CD4-positive, alpha-beta memory T cell (primary cell): ENCODE measurements at places on chromosomes 12 and 14.

DNA sequence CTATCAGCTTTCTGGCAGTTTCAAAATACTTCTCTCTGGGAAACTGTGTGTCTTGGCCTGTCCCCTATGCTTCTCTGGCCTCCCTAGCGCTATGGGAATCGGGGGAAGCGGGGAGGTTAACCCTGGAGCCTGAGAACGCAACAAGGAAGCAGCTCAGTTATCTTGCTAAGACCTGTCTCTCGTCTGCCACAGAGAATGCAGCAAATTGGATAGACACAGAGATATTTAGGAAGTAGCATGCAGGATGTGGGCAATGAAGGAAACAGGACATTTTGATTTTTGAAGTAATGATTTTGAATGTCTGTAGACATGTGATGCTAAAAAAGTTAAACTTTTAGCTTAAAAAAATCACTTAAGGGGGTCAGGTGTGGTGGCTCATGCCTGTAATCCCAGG is 6.6 kb upstream of the CALCOCO1 start:
- no peak for DNase-seq
- no peak overlapping the region for H3K4me3 ChIP-seq
- peaks cover 6% of the 10 kb centered on the region for H3K4me1 ChIP-seq
- H3K27ac ChIP-seq, result no peak overlapping the region

GRCh38 chr14:31944256-31945073 is 132.6 kb upstream of the ARHGAP5 start:
- H3K36me3 ChIP-seq, result no peaks in the 10 kb centered on the region
- H3K27me3 ChIP-seq, result no peaks in the 10 kb centered on the region
- peaks cover 52% of the 10 kb centered on the region for H3K4me1 ChIP-seq
- peak overlapping the region; percentile 33 for H3K4me3 ChIP-seq
- peak overlapping the region; percentile 18 for H3K27ac ChIP-seq
- DNase-seq, result peak; percentile 17

- no peaks in the 10 kb centered on the region for H3K36me3 ChIP-seq
- no peak overlapping the region for H3K27ac ChIP-seq
- no peak for DNase-seq
Measured at GRCh38 chr12:12891881-12892355, 556 bp downstream of the GPRC5A start.

- H3K4me1 ChIP-seq, result no peaks in the 10 kb centered on the region
- no peaks in the 10 kb centered on the region for H3K36me3 ChIP-seq
- H3K27me3 ChIP-seq, result no peaks in the 10 kb centered on the region
- no peak for DNase-seq
- no peak overlapping the region for H3K4me3 ChIP-seq
- H3K27ac ChIP-seq, result no peak overlapping the region
Measured at GRCh38 chr12:85296362-85296761, 16.3 kb downstream of the ALX1 start.

- H3K4me1 ChIP-seq, result no peaks in the 10 kb centered on the region
- no peaks in the 10 kb centered on the region for H3K27me3 ChIP-seq
- H3K4me3 ChIP-seq, result no peak overlapping the region
- no peak overlapping the region for H3K27ac ChIP-seq
- no peaks in the 10 kb centered on the region for H3K36me3 ChIP-seq
Measured at GRCh38 chr14:51789114-51789513, 71.3 kb upstream of the GNG2 start.

GRCh38 chr14:92368001-92368400 is 45.0 kb downstream of the SLC24A4 start:
- H3K27me3 ChIP-seq, result no peaks in the 10 kb centered on the region
- no peak overlapping the region for H3K27ac ChIP-seq
- no peaks in the 10 kb centered on the region for H3K36me3 ChIP-seq
- no peak for DNase-seq

DNA sequence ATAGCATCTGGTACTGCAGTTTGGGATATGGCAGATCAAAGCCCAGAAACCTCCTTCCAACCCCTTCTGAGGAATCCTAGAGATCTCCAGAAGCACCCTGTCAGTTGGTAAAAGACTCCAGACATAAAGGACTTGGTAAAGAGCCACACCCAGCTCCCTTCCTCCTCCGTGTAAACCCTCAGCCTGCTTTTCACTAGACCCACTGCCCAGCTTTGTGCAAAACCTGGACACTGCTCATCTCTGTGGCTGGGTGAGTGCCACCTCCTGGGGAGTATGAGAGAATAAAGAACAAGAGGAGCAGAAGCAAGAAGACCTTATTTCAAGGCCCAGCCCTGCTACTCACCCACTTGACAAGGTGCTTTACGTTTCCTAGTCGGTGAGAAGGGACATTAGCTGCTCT is 33.0 kb downstream of the ANO2 start:
- no peaks in the 10 kb centered on the region for H3K27me3 ChIP-seq
- H3K36me3 ChIP-seq, result no peaks in the 10 kb centered on the region
- no peak overlapping the region for H3K27ac ChIP-seq
- DNase-seq, result no peak
- H3K4me1 ChIP-seq, result no peaks in the 10 kb centered on the region
- no peak overlapping the region for H3K4me3 ChIP-seq

DNA sequence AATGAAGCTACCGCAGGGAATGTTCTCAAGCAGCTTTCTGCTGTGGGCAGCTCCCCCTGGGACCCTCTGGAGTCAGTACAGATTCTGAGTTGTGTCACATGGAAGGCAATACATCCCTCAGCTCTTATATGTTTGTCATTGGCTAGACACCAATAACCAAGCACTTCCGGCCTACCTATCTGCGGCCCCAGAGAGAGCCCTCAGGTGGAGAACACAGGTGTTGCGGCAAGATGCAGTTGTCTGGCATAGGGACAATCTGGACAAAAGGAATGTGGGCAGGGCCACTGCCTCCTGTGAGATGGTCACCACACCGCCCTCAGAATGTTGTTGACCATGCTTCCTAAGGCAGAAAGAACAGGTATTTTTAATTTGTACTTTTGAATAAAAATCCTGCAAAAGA is 118.7 kb downstream of the BRMS1L start:
- DNase-seq, result no peak
- H3K27me3 ChIP-seq, result no peaks in the 10 kb centered on the region
- H3K4me1 ChIP-seq, result peaks cover 5% of the 10 kb centered on the region
- H3K36me3 ChIP-seq, result no peaks in the 10 kb centered on the region
- H3K4me3 ChIP-seq, result no peak overlapping the region
- no peak overlapping the region for H3K27ac ChIP-seq

GRCh38 chr14:20662968-20663732 is 21.2 kb upstream of the RNASE4 start:
- peak overlapping the region; percentile 54 for H3K4me3 ChIP-seq
- peaks cover 28% of the 10 kb centered on the region for H3K4me1 ChIP-seq
- H3K36me3 ChIP-seq, result no peaks in the 10 kb centered on the region
- H3K27ac ChIP-seq, result no peak overlapping the region

- no peaks in the 10 kb centered on the region for H3K4me1 ChIP-seq
- DNase-seq, result no peak
- no peak overlapping the region for H3K27ac ChIP-seq
- H3K36me3 ChIP-seq, result no peaks in the 10 kb centered on the region
- H3K27me3 ChIP-seq, result no peaks in the 10 kb centered on the region
- no peak overlapping the region for H3K4me3 ChIP-seq
Measured at GRCh38 chr12:111222523-111222922, 146.4 kb downstream of the PHETA1 start.

GRCh38 chr12:19792028-19792427 is 352.7 kb downstream of the AEBP2 start:
- H3K36me3 ChIP-seq, result no peaks in the 10 kb centered on the region
- no peaks in the 10 kb centered on the region for H3K27me3 ChIP-seq
- peaks cover 17% of the 10 kb centered on the region for H3K4me1 ChIP-seq
- H3K4me3 ChIP-seq, result no peak overlapping the region

DNA sequence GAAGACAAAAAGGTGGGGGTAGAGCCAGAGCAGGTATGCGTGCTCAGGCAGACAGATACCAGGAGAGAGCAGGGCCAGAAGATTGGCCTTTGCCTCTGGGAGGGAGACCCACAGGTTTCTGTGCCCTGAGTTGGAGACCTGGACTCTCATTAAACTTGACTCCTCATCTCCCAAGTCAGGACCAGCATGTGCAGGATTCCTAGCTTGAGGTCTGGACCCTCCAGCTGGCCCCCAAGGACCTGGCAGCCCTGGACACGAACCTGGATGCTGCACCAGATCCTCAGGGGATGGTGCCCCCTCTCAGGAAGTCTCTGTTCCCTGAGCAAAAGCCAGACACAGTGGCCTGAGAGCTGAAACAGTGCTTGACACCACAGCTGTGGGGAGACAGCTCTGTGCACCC is 10.5 kb upstream of the KRT73 start:
- no peak overlapping the region for H3K27ac ChIP-seq
- H3K4me1 ChIP-seq, result peaks cover 20% of the 10 kb centered on the region
- H3K4me3 ChIP-seq, result no peak overlapping the region

- H3K27ac ChIP-seq, result no peak overlapping the region
- H3K27me3 ChIP-seq, result no peaks in the 10 kb centered on the region
- no peaks in the 10 kb centered on the region for H3K4me1 ChIP-seq
- DNase-seq, result no peak
- H3K4me3 ChIP-seq, result no peak overlapping the region
Measured at GRCh38 chr14:73369428-73369827, 88.9 kb downstream of the NUMB start.

GRCh38 chr14:57390806-57391516 is 575 bp downstream of the NAA30 start:
- no peaks in the 10 kb centered on the region for H3K36me3 ChIP-seq
- DNase-seq, result peak; percentile 50
- peaks cover 42% of the 10 kb centered on the region for H3K4me1 ChIP-seq
- H3K27ac ChIP-seq, result peak overlapping the region; percentile 83
- no peaks in the 10 kb centered on the region for H3K27me3 ChIP-seq

- DNase-seq, result no peak
- H3K4me3 ChIP-seq, result no peak overlapping the region
- H3K36me3 ChIP-seq, result no peaks in the 10 kb centered on the region
- H3K27me3 ChIP-seq, result no peaks in the 10 kb centered on the region
- no peak overlapping the region for H3K27ac ChIP-seq
Measured at GRCh38 chr12:62653740-62654139, 187.1 kb downstream of the MON2 start.

DNA sequence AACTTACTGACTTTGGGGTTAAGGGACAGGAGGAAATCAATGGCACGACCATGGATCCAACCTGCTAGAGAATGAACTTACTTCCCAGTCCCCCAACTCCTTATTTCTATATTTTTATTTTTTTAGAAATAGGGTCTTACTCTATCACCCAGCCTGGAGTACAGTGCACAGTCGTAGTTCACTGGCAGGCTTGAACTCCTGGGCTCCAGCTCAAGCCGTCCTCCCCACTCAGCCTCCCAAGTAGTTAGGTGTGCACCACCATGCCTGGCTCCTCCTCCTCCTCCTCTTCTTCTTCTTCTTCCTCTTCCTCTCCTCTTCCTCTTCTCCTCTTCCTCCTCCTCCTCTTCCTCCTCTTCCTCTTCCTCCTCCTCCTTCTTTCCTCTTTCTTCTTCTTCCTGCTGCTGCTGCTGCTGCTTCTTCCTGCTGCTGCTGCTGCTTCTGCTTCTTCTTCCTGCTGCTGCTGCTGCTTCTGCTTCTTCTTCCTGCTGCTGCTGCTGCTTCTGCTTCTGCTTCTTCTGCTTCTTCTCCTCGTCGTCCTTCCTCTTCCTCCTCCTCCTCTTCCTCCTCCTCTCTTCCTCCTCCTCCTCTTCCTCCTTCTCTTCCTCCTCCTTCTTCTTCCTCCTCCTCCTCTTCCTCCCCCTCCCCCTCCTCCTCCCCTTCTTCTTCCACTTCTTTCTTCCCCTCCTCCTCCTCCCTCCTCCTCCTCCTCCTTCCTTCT is 390.1 kb upstream of the RGS6 start:
- no peak overlapping the region for H3K27ac ChIP-seq
- H3K36me3 ChIP-seq, result no peaks in the 10 kb centered on the region
- no peak overlapping the region for H3K4me3 ChIP-seq
